ENCODE measurements at places on chromosomes 2 and 18.
A peak's percentile ranks its signal among the peaks of the same experiment; 100 is the strongest.

- no peak for DNase-seq
These were observed 32.3 kb downstream of the PLB1 start for GRCh38 chr2:28528206-28528605.

- DNase-seq: no peak
These were observed 9.2 kb upstream of the C2orf69 start for GRCh38 chr2:199901942-199902341.

DNA sequence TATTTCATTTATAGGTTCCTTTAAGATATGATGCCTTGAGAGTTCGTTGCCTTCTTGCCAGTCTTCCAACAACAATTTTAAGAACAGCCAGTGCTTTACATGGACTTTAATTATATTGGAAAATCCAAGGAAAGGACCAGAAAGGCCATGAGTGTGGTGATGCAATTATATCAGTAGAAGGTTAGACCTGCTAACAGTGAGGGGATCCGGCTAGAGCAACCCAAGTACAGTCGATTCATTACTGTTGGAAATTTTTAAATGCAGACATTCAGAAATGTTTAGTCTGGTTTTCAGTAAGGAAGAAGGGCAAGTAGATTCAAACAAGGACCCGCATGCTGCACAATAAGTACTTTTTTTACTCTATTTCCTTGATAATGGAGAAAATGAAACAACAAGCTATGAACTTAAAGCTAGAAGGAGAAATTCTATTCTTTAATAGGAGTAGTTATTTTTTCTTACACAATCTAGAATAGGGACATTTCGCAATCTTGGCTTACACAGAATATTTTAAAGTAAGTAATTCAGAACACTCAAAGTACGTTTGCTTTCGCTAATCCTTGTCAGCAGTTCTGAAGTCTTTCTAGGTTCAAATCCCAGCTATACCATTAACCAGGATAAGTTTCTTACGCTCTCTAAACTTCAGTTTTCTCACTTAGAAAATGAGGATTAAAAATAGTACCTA is 405.5 kb downstream of the MEIS1 start:
- no peak for DNase-seq

DNA sequence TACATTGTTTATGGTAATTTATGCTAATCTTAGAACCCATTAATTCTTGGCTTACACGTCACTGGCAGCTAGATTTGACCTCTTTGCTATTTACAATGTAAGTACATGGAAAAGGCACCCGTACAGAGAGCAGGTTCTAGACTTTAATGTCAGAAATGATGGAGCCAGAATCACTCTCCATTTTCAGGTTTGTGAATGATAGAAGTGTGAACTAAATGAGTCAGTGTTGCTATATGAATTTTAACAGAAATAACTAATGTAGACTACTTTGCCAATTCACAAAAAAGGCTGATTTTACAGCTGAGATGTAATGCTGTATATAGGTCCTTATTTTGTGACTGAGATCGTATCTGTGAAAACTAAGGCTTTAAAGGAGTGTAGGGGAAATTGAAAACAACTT is 214.6 kb downstream of the LDLRAD4 start:
- no peak for DNase-seq

- no peak for DNase-seq
These were observed 243.2 kb downstream of the MYO3B start for GRCh38 chr2:170420961-170421687.

DNA sequence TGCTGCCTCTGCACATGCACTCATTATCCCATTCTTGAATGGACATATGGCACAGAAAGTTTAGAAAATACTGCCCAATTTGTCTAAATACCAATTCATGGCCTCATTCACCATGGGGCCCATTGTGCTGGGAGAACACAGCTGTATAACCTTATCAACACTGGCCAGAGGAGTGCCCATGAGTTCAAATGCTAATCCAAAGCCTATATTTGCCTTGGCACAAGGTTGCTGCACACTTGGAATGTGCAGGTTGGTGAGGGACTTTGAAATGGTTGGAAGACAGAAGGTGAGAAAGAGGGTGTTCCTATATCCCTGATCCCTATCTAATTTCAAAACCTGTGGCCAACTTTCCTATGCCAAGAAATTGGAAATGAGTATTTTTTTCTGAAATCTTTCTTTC is 693.9 kb upstream of the ID2 start:
- no peak for DNase-seq

GRCh38 chr2:112692495-112692911 is 28.3 kb upstream of the NT5DC4 start:
- peak; percentile 96 for DNase-seq

DNA sequence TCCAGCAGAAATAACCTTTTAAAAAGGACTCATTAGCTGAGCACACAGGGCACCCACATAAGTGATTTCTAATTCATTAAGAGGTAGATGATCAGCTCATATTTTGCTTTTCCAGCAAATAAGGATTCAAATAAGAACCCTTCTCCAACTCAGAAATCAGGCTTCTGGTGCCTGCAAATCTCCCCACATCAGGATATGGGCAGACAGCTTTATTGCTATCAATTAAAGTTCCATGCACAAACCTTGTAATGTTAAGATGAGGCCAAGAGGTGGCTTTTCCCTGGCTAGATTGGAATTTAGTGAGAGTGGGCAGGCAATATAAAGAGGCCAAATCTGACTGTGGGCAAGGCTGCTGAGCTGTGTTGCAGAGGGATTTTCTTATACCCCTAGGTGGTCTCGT is 193.6 kb downstream of the SH3RF3 start:
- no peak for DNase-seq

DNA sequence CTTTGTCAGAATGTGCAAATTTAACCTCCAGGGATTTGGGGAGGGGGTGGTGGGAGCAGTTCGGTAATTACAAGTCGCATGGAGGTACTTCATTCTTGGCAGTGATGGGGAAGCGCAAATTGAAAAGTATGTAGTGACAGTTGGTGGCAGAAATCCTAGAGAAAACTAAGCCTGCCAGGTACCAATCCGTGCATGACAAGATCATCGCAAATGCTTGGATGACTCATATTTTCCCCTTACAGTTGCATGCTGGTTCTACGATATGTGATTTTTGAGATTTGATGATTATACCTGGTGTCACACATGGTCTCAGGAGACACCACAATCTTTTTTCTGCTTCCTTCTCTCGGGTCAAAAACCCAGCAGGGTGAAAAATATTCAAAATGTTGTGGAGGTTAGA is 479.7 kb upstream of the ID2 start:
- no peak for DNase-seq

GRCh38 chr2:238847841-238848690 is at the start of gene TWIST2:
Gene TWIST2, plus strand, starts transcription at chr2:238848085. Its CDS starts 131 bp downstream, at chr2:238848216.
- peak; percentile 77 for DNase-seq

DNA sequence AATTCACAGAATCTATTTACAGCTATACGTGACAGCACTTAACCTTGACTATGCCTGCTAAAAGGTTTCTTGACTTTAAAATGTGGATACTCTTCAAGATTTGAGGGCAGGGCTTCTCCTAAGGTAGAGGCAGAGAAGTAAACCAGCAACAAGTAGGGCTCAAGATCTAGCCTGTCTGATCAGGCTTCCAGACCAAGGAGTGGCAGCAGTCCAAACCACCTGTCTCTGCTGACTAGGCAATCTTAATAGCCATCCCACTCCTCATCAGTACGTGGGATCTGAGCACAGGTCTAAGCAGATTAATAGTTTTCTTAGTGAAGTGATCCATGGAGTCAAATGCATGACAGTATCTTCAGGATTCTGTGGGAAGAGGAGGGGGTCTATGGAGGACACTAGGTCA is 100.4 kb downstream of the GPD2 start:
- DNase-seq: no peak

DNA sequence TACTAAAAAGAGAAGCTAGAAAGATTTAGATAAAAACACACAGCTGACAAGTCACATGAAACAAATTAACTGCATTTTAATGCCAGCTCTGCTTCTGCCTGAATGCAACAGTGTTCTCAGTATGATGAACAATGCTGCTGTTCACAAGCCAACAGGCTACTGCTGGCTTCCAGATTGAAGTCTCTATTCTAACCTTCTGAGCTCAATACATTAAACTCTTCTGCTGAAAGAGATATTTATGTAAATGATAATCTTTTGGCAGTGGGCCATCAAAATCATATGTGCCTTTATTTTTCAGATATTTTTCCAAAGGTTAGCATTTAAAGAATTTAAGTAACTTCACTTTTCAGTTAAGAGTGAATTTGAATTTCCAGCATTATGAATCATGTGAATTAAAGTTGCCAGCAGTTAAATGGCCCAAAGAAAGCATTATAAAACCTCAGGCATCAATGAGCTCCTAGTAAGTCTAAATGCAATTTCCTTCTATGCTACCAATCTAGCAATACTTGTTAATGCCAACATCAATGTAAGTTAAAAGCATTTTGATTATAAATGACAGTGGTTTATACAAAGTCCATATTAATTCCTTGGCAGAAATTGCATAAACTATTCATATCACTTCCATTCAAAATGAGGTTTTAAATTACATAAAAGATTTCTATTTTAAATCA is 72.4 kb downstream of the ID2 start:
- DNase-seq: no peak

GRCh38 chr2:75595541-75596395 is 35.0 kb upstream of the EVA1A start:
- DNase-seq: peak; percentile 90

GRCh38 chr18:51020536-51020935 is 9.5 kb upstream of the SMAD4 start:
- no peak for DNase-seq

GRCh38 chr18:75558790-75559189 is 131.3 kb upstream of the SMIM21 start:
- DNase-seq: no peak

- no peak for DNase-seq
These were observed 1193.5 kb upstream of the ACVR2A start for GRCh38 chr2:146651361-146651760.

DNA sequence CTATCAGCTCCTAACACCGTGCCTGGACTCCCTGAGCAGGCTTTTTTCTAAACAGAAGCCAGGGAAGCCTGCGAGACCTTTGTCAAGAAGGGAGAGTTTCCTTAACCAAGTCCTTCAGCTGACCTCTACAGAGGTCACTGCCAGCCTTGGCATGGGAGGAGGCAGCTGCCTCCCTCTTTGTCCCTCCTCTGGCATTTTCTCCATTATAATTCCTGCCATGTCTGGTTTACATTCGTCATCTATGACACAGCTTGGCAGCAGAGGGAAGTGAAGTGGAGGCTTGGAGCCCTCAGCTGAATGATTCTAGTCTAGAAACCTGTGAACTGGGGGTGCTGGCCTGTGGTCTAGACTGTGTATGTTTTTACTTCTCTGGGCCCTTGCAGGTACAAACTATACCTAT is 22.5 kb downstream of the LIPG start:
- no peak for DNase-seq

- DNase-seq: peak; percentile 67
These were observed 160.7 kb upstream of the NT5C1B start for GRCh38 chr2:18749912-18750526.

DNA sequence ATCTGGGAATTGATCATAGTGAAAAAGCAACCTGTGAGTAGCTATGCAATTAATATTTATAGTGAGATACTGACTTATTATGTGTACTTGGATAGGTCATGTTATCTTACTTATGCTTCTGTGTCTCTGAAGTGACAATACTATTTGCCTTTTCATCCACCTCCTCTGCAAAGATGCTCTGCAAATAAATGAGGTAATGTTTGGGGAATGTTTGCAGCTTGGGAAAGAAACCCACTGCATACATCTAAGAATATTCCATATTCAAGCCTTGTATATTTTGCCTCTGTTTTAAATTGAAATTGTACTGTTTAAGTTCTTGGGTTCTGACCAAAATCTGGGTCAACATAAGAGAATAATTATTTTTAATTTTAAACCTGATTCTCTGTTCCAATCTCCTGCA is 217.4 kb upstream of the DTNA start:
- DNase-seq: peak; percentile 1

GRCh38 chr18:42486271-42486670 is 531.2 kb downstream of the PIK3C3 start:
- no peak for DNase-seq

- peak; percentile 44 for DNase-seq
These were observed 209.1 kb upstream of the REV1 start for GRCh38 chr2:99698896-99699295.

GRCh38 chr18:23964282-23965238 is 50.0 kb upstream of the TTC39C start:
- peak; percentile 78 for DNase-seq

DNA sequence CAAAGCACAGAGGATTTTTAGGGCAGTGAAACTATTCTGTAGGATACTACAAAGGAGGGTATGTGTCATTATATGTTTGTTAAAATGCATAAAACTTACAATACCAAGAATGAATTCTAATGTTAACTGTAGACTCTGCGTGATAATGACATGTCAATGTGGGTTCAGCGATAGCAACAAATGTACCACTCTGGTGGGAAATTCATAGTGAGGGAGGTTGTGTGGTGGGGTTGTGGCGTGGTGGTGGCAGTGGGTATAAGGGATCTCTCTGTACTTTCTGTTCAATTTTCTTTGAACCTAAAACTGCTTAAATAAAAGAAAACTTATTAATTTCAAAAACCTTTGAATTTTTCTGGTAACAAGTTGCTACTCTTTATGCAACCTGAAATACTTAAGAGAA is 99.3 kb upstream of the SLC38A11 start:
- no peak for DNase-seq

- DNase-seq: peak; percentile 55
These were observed 48.3 kb downstream of the THUMPD2 start for GRCh38 chr2:39730685-39731302.

DNA sequence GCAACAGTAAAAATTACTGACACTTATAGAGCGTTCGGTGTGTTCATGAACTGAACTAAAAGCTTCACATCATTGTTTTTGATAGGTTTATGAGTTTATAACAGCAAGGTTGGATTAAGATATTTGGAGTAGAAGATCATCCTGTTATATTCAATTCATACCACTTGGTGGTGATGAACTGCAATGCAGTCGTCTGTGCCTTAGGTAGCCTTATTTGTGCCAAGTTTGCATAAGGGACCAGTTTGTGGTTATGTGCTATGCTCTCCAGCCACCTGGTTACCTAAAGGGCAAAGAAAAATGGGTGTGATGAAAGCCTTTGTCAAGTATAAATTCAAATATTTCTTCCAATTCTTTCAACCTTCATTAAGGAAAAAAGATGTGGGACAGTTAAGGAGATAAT is 150.9 kb upstream of the KCNH7 start:
- DNase-seq: peak; percentile 4
